ENCODE measurements at places on chromosomes 12 and 14.

GRCh38 chr14:66231820-66232219, 254.4 kb upstream of the CCDC196 start:
- no peak for DNase-seq

DNA sequence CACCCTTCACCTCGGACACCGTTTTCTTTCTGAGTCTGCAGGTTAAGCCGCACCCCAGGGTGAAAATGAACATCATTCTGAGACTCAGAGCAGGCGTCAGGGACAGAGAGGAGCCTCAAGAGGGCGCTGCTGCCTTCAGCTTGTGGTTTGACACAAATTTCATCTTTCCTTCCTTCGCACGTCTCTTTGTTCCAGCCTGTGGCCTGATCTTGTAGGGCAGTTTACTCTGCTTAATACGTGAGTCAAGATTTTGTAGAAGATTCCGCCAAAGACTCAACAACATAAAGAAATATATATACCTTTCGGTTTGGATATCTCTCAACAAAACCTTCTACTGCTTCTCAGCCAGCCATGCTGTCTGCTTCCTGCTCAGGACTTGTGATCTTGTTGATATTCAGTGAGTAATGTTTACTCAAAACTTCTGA, 329.3 kb upstream of the OR4E1 start:
- DNase-seq, result peak; percentile 33

DNA sequence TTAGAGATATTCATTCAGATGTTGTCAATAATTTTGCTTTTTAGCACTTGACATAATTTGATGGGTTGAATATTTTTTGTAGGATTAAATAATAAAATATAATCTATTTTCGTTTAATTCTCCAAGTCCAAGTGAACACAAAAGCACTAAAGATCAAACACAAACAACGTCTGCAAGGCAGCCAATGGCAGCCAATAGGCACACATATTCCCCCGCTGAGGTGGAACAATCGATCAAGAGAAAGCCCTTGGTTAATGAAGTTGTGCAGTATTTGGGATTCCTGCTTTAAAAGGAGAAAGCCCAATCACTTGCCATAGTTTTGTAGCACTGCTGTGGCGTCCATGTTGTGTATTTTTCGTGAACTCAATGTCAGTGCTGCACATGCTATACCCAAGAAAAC, 1.5 kb downstream of the DHRS7 start:
- no peak for DNase-seq

DNA sequence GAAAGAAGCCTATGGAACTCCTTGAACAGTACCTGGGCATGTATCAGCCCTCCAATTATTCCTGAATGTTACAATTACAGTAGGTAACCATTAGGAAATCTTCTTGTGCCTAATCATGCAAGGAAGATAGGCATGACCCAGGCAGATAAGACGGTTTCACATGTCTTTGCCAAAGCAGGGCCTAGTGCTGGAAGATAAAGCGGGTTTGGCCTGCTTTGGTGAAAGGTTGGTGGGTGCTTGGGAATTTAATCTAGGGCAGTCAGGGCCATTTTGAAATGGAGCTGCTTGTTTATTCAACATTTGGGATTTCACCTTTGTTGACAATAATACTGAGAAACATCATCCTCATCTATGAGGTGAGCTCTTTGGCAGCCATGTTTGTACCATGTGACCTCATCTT, 12.5 kb upstream of the SRSF5 start:
- DNase-seq, result peak; percentile 91

DNA sequence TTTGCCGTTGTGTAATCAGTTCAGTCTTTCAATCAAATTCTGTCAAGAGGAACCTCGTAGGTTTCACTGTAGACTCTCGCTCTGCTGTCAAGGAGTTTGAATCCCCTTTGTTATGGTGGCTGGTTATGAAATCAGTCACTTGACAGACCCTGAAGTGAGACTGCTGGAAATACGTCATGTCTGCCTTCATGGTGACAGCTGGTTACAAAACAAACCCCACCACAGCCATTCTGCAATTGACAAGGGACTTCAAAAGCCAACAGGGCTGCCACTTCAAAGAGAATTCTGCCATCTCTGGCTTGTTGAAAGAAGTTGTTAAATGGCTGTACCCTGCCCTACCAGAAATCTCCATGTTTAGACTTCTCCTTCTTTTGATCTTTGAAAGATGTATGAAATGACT, 286.9 kb downstream of the ERC1 start:
- DNase-seq, result no peak

DNA sequence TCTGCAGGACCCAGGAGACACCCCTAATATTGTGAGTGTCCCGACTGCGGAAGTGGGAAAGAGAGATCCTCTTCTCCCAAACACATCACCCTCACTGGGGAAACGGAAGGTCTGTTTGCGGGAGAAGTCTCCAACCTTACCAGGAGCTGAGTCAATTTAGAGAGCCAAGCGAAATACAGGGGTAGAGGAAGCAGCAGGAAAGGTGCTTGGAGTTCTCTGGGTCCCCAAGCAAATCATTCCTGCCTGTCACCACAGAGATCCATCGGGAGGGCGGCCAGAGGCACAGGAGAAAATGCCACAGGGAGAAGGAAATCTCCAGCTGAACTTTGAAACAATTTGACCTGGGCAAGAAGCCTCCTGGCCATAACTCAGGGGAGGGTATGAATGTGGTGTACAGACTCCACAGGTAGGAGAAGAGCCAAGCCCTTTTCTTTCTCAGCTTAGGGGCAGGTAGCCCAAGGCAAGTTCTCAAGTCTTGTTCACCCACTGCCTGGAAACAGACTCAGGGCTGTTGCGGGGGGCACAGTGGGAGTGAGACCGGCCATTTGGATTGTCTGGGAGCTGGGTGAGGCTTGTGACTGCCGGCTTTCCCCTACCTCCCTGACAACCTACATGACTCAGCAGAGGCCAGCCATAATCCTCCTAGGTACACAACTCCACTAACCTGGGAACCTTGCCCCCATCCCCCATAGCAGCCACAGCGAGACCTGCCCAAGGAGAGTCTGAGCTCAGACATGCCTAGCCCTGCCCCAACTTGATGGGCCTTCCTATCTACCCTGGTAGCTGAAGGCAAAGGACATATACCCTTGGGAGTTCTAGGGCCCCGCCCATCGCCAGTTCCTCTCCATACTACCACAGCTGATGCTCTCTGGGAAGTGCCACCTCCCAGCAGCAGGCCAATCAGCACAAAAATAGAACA, 211.9 kb upstream of the ARHGAP5 start:
- no peak for DNase-seq

Data from erythroblast (primary cell).